ENCODE measurements at places on chromosomes 1 and 21.

GRCh38 chr1:174946031-174946430, 53.7 kb upstream of the CACYBP start:
- DNase-seq: no peak

DNA sequence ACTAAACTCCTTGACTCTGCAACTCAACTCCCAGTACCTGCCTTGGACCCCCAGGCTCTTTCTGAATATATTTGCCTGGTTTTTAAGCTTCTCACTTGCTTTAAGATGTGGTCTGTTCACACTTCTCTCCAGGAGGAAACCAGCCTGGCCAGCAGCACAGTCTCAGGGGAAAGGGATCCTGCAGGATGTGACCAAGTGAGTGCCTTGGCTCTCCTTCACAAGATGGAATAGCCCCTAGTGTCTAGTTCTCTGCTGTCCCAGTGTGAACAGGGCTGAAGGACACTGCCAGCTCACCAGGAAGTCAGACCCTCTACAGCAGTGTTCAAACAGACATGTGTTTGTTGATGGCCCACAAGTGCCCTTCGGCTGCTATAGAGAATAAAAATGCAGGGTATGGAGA, 32.9 kb downstream of the CD244 start:
- DNase-seq: no peak

GRCh38 chr21:18409579-18409978, 6.0 kb upstream of the TMPRSS15 start:
- no peak for DNase-seq

- no peak for DNase-seq
These were observed 9.4 kb downstream of the LAPTM5 start for GRCh38 chr1:30748098-30748698.

GRCh38 chr21:23639721-23640120, 1967.6 kb downstream of the MRPL39 start:
- DNase-seq: no peak

DNA sequence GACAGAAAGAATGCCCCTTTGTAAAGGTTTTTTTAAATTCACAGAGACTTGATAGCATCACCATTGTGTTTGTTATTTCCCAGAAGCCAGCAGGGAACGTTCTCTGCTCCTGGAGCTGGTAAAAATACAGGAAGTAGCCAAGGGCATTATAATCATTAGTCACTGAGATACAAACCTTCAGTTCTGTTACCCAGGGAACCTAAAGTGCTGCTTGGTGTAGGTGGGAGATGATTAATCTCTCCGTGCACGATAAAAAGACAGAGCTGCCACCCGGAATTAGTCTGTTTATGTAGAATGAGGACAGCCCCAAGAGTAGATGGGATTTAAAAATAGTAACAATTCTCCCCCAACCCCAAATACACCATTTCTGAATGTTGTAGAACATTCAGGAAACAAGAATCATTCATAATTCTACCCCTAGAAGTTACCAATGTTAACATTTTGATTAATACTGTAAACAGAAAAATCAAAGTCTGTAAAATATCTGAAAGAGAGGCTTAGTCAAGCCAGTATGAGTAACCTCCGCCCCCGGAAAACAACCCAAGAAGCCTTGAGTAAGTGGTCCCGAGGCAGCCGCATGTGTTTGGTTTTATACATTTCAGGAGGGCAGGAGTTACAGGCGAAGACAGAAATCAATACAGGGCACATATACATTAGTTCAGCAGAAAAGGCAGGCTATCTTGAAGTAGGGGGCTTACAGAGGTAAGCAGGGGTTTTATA, 45.3 kb upstream of the CTBS start:
- no peak for DNase-seq

- DNase-seq: no peak
These were observed 100.1 kb upstream of the HP1BP3 start for GRCh38 chr1:20887246-20887645.

GRCh38 chr1:190633488-190633887, 155.8 kb upstream of the BRINP3 start:
- no peak for DNase-seq

DNA sequence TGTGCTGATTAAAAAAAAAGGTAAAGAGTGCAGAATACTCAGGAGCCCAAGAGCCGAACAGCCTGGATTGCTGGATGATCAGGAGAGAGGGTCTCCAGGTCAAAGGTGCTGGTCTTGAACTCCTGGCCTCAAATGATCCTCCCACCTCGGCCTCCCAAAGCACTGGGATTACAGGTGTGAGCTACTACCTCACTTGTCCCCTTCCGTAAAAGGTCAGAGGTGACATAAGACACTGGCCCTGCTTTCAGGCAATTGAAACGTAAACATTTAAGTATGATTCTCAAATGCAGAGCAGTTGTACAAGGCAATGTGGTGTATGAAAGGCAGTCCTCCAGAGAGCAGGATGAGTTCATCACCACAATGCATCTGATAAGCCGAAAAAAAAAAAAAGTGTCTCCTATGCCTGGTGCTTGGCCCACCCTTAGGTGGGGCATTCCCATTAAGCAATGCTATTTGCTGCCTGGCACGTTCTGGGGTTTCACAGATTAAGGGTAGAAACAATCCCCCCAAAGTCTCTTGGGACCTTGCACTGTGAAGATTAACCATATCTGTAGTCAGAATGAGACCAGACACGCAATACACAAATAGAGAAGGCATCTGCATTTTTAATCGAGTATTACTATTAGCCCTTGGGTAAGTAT, 47.7 kb downstream of the PARP1 start:
- no peak for DNase-seq

GRCh38 chr1:242524571-242525359, at the start of gene PLD5:
PLD5 (minus strand) TSS chr1:242524697.
- DNase-seq: no peak
